Esophagus muscularis mucosa (tissue), 4 donors: ENCODE measurements at places on chromosomes 5 and 9.

DNA sequence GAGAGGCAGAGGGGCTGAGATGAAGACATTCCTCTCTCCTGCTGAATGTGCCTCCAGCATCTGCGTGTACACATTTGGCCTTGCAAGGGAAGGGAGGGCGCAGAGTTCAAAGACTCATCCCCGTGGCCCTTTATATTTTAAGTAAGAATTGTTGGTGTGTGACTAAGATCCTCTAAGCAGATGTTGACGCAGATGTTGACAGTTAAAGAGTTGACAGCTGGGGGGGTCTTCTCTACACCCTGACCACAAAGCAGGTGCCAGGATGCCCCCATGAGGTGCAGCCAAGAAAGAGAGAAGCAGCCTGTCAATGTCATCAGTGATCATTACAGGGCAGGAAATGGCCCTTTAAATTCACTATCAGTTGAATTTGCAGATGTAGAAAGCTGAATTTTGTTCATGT lies 262.9 kb downstream of the IRX1 start:
- DNase-seq = no peak

DNA sequence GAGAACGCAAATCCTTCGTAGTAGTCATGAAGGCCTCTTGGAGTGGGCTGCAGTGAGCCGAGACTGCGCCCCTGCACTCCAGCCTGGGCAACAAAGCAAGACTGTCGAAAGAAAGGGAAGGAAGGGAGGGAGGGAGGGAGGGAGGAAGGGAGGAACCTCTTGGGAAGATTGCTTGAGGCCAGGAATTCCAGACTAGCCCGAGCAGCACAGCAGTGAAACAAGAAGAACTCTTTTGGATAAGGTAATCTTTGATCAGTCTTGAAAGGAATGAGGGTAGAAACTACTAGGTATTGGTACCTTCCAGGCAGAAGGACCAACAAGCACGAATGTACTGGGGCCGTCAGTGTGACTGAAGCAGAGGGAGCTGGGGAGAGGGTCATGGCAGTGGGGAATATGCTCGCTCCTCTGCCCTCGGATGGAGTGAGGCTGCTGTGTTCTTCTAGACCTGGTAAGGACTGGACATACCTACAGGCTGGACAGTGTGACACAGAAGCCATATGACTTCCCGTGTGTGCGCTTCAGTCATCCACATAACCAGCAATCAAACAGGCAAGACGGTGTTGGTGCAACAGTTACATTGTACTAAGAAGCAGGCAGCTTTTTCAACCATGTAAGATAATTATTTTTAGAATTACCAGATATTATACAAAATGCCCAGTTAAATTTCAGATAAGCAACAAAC lies 45.2 kb downstream of the P4HA2 start:
- no peak for DNase-seq

DNA sequence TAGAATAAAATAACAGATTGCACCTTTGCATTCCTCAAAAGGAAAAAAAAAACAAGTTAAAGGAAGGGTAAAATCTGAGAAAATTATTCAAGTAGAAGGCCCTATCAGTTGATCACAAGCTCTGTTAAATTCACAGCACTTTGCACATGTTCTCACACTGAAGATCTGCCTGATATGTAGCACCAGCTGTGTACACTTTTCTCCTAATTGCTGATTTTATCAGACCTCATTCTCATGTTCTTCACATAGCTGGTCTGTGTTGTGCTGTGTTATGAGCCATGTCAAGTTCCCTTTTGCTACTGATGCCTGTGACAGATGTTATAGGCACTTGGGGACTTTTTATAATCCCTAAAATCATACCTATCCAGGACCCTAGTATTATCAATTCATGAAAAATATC lies 390.4 kb upstream of the PRR16 start:
- no peak for DNase-seq

DNA sequence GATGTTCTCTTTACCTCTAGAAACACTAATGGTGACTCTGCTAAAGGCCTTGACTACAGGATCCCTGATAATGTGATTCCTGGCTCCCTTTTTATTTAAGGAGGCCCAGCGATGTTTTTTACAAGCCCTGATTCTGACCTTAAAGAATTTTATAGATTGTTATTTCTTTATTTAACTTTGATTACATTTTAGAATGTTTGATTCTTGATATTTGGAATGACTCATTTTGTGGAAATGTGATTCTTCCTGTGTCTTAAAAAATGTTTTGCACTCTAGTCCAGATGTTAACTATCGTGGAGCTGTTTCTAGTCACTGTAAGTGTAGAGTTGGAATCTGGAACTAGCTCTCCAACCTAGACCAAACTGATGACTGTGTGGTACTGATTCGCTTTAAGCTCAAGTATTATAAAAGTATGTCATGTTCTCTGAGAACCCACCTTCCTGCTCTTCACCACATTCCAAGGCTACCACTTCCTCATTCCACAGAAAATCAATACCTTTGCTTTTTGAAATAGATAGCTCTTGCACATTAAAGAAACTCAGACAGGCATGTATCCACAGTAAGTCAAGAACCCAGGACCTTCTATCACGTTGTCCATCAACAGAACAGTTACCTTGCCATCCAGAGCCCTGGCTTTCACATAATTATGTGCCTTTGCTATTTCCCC lies 65.2 kb downstream of the JMY start:
- no peak for DNase-seq

DNA sequence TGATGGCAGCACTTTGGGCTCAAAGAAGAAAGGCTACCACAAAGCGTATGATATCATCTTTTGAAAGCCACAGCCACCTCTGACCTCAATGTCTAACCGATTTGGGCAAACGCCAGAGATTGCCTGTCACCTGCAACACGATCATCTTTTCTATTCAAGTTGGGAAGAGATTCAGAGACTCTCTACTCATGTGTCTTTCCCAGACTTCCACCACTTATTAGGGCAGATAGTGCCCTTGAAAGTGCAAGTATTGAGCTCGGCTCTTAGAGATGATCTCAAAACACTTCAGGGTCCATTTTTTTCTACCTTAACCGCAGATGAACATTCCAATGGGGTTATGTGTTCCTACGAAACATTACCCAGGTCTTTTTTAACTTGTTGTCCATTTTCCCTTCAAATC lies 213.7 kb downstream of the DRD1 start:
- no peak for DNase-seq

DNA sequence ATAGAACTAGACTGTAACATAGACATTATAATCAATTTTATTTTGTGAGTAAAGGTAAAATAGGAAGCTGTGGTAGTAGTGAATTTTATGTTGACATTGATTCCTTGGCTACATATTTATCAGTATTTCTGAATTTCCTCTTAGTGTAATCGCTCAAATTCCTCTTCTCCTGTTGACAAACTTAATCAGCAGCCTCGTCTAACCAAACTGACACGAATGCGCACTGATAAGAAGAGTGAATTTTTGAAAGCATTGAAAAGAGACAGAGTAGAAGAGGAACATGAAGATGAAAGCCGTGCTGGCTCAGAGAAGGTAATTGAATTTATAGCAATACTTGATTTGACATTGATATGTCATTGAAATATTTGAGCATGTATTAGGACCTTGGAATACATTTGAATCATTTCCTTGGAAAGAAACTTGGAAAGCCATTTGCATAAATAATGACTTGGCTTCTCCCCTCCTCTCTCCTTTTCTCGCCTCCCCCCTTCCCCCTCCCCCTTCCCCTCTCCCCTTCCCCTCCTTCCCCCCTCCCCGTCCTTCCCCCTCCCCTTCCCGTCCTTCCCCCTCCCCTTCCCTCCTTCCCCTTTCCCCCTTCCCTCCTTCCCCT lies 75.5 kb downstream of the GPBP1 start:
- no peak for DNase-seq

GRCh38 chr9:131823701-131824146 lies 83.8 kb upstream of the RAPGEF1 start:
- no peak for DNase-seq

DNA sequence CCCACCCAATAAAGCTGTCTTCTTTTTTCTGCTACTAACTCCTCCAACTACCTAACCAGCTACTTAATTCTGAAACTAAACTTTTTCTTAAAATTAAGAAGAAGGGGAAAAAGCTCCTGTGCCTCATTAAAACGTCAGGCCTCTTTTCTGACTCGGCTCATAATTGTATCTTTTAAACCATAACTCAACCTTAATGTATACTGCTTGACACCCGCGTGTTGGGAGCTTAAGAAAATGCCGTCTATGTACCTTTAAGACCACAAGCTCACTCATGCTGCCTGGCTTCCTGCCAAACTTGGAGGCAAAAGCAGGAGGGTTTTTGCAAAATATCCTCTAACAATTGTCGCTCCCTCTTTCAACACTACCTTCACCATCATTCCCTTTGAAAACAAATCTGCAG lies 5.0 kb downstream of the EBF1 start:
- DNase-seq = no peak

- DNase-seq = no peak
Measured at GRCh38 chr5:36728697-36729543, 122.5 kb downstream of the SLC1A3 start.

- DNase-seq = no peak
Measured at GRCh38 chr9:137423514-137424291, 510 bp downstream of the NOXA1 start.

DNA sequence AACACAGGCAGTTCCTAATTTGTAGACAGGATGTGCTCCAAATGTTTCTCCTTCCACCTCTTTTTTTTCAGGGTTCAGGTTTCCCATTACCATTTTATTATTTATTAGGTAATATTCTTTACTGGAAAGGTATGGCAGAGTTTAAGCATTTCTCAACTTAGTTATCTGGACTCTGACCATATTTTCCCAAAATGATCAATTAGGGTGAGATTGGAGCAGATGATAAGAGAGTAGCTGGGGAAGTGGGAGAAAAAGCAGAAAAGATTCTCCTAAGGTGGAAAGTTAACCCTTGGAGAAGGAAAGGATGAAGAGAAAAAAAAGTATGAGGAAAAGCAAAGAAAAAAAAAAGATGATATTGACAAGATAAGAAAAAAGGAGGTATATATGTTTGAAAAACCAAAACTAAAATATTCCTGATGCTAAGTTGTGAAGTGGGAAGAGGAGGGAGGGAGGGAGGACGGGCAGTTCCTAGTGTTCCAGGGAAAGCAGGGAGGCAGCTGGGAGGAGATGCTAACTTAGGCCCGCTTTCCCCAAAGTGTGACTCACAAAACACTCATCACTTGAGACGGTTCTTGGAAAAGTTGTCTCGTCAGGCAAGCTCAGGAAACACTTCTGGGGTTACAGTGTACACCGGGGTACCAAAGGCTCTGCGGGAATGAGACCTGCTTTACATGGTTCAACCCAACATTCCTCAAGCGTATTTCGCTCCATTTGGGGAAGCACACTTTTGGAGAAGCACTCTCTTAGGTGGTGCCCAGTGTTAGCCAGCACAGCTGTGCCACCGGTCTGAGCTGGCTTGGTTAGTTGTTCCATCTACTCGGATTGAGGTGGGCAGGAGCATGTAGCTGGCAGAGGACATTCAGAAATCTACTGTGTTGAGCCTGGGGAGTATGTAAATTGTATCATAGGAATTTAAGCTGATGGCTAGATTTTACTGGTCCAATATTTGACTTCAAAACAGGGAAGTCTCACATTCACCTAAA lies 35.1 kb downstream of the B4GALT1 start:
- DNase-seq = no peak

GRCh38 chr5:80238778-80239679 lies 16.8 kb downstream of the SERINC5 start:
- DNase-seq = peak; percentile 93

- DNase-seq = no peak
Measured at GRCh38 chr5:98309785-98310598, 463.5 kb upstream of the RGMB start.

GRCh38 chr5:96703995-96704394 lies 41.8 kb downstream of the CAST start:
- no peak for DNase-seq

- DNase-seq = no peak
Measured at GRCh38 chr5:161562446-161562845, 15.9 kb upstream of the GABRB2 start.

DNA sequence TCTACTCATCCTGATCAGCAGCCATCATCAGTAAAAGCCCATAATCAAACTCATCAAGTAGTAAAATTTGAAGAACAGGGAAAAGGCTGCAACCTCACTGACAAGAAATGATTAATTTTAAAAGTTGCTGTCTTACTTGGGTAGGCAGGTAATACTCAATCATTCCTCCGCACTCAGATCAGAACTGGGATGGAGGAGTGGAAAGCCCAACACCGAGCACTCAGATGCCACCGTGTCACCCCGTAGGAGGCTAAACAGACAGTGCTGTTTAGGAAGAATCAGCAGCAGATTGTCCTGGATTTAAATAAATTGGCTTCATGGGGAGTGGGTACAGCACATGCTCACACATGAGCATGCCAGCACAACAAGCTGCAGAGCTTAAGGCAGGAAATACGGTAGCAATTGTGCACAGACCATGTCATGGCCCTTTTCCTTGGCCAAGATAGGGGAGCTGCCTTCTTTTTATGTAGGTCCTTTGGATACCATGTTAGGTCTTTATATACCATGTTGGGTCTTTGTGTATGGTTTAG lies 92.6 kb upstream of the CDH6 start:
- no peak for DNase-seq

DNA sequence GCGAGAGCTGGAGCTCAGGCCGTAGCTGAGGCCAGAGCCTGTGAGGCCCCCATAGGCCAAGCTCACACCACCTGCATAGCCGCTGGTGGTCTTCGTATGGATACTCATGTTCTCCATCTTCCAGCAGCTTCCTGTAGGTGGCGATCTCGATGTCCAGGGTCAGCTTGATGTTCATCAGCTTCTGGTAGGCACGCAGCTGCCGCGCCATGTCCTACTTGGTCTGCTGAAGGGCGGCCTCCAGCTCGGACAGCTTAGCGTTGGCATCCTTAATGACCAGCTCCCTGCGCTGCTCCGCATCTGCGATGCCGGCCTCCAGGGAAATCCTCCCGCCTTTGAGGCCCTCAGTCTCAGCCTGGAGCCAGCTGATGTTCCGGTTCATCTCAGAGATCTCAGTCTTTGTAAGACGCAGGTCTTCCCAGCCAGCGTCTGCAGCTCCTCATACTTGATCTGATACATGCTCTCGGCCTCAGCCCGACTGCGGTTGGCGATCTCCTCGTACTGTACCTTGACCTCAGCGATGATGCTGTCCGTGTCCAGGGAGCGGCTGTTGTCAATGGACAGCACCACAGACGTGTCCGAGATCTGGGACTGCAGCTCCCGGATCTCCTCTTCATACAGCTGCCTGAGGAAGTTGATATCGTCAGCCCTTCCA lies 172.1 kb downstream of the PPP2R2B start:
- DNase-seq = no peak
